ENCODE measurements at places on chromosomes 16 and 17. TPM values are rescaled to one million over a fixed set of nuclear protein-coding genes. Genes with fewer than 3 reads are reported as not detected.

The HBM gene
- total RNA-seq, result 15.4 TPM

The KRT20 gene
- not detected for total RNA-seq

The SYNGR3 gene
- 6.5 TPM for total RNA-seq

The TGFB1I1 gene
- 26.6 TPM for total RNA-seq

The CRHR1 gene
- total RNA-seq, result 20.6 TPM

The SGSH gene
- 20.3 TPM for total RNA-seq

The PRR29 gene
- total RNA-seq, result 0.44 TPM

The TBC1D3E gene
- not detected for total RNA-seq

The MIF4GD gene
- 8.6 TPM for total RNA-seq

The KCNAB3 gene
- total RNA-seq, result 8.0 TPM

The MPV17L gene
- 12.5 TPM for total RNA-seq

The ABCC6 gene
- 3.0 TPM for total RNA-seq

The RUSF1 gene
- total RNA-seq, result 93.2 TPM

The CDH3 gene
- total RNA-seq, result 24.2 TPM

The TMEM238L gene
- not detected for total RNA-seq

The COL1A1 gene
- total RNA-seq, result 7,902 TPM

The SLC46A1 gene
- total RNA-seq, result 21.6 TPM

The C16orf92 gene
- not detected for total RNA-seq

The CEMP1 gene
- total RNA-seq, result not detected

The IRX5 gene
- total RNA-seq, result 19.3 TPM

The TEX19 gene
- not detected for total RNA-seq

The KRTAP1-5 gene
- not detected for total RNA-seq

The COX6A2 gene
- total RNA-seq, result 4.1 TPM

The ATP2A1 gene
- 46.8 TPM for total RNA-seq

The MYH1 gene
- total RNA-seq, result 3.8 TPM

The SNX20 gene
- 0.16 TPM for total RNA-seq
